A549 treated with ZK216348 at 1 μM for 4 hours (cell line): ENCODE measurements at places on chromosomes 1 and 21. TPM values are rescaled to one million over a fixed set of nuclear protein-coding genes. Genes with fewer than 3 reads are reported as not detected.

RUNX3 gene
- 3.6 to 9.7 TPM (median 6.1 TPM) in 5 replicates for total RNA-seq

ERRFI1 gene
- 124 to 192 TPM (median 172 TPM) in 5 replicates for total RNA-seq

PRXL2B gene
- total RNA-seq, result 14.5 to 24.7 TPM (median 23.3 TPM) in 5 replicates

SOX13 gene
- 11.4 to 24.2 TPM (median 19.0 TPM) in 5 replicates for total RNA-seq

TBX15 gene
- total RNA-seq, result 0.06 to 0.11 TPM (median 0.09 TPM) in 3 of 5 replicates, not detected in the others

RIPPLY3 gene
- total RNA-seq, result 0.43 to 0.71 TPM (median 0.53 TPM) in 5 replicates

GNG4 gene
- total RNA-seq, result 11.4 to 21.5 TPM (median 14.2 TPM) in 5 replicates

TIE1 gene
- total RNA-seq, result not detected in 5 replicates
